Activated T-helper 1 cell treated with anti-CD3 and anti-CD28 coated beads, Interleukin-2, amount 50 U/mL, for 16 hours (primary cell): ENCODE measurements at places on chromosomes 4 and X.

DNA sequence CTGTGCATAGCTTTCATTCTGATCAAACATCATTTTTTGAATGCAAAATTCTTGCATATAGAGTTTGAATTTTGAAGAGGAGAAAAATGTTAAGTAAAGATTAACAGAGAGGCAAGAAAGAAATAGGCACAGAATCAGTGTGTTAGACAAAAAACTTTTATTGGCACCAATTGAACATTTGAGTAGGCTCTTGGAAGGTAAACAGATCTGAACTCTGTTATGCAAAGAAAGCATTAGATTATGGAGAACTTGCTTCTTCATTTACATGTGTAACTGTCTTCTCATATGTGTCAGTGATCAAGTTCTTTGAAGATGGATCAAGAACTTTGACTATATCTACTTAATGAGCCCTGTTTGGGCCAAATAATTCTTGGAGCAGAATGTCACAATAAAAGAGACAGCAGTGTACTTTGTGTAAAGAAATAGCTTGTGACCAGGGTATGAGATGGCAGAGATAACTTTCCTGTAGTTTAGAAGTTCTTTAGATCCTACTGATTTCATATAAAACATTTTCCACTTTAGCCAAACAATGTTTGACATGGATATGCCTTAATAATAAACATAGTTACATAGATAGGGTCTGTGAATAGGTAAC is 61.3 kb downstream of the LIMCH1 start:
- DNase-seq, result no peak

DNA sequence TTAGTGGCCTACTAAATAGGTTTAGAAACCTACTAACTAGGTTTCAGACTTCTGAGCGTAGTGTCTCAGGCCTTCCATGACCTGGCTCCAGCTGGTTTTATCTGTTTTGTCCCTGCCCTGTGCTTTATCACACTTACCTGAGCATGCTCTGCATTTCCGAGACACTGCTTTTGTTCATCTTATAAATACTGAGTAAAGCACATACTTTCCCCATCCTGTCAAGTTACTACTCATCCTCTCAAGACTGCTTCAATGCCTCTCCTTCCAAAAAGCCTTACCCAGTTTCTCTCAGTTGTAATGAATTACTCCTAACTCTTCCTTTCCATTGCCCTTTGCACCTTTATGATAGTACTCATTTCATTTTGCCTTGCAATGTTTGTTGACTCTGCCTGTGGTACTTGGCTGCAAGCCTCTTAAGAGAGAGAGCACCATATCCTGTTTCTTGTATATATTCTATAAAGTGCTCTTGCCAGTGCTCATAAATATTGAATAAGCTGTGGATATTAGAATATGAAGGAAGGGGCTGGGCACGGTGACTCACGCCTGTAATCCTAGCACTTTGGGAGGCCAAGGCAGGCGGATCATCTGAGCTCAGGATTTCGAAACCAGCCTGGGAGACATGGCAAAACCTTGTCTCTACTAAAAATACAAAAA is 34.4 kb downstream of the SLAIN2 start:
- DNase-seq, result no peak

DNA sequence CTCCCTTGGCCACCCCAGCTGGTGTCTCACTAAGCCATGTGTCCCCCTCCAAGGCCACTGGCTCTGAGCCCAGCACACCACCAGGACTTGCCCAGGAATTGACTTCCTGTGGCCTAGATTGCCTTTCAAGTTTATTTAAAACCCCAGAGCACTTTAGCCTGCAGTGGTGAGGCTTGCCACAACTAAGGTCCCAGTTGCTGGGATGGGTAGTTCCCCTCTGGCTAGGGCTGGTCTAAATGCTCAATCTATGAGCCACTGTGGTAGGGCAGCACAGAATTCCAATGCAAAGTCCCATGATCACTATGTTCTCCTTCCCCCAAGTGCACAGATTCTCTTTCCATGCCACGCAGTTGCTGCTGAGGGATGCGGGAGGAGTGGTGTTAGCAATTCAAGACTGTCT is 61.1 kb upstream of the HCCS start:
- no peak for DNase-seq

DNA sequence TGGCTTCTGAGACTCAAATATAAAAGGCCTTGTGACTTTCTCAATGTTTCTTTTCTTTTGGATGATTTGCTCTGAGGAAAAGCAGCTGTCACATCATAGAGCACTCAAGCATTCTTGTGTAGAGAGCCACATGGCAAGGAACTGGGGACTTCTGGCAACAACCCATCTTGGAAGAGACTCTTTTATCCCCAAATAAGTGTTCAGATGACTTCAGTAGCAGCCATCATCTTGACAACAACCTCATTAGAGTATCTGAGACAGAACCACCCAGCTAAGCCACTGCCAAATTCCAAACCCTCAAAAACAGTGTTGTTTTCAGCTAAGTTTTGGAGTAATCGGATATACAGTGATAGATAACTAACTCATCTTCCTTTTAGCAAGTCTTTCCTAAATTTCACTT is 1431.7 kb upstream of the IGFBP7 start:
- no peak for DNase-seq

GRCh38 chr4:146640465-146641061 is 1.9 kb downstream of the POU4F2 start:
- DNase-seq, result no peak

DNA sequence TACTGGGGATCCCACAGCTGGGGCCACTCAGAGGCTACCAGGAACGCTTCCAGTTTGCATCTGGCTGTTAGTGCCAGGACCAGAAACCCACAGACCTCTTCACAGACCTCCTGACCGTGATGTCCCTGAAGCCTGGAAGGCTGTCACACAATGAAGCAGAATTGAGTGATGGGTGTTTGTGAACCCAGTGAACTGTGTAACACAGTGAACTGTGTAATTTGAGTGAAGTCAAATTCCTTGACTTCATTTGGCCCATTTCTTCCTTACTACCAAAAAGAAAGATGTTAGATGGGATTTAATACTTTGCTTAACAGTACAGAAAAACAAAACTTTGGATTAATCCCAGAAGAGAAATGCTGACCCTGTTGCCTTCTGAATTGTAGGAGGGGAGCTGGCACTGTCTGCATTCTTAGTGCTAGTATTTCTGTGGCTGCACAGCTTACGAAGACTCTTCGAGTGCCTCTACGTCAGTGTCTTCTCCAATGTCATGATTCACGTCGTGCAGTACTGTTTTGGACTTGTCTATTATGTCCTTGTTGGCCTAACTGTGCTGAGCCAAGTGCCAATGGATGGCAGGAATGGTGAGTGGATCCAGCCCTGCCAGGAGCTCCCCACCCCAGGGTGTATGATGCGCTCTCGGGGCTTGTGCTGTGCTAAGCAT is 17.8 kb downstream of the SRD5A3 start:
- DNase-seq, result no peak

GRCh38 chr4:25922812-25923369 is 8.9 kb downstream of the SMIM20 start:
- no peak for DNase-seq

DNA sequence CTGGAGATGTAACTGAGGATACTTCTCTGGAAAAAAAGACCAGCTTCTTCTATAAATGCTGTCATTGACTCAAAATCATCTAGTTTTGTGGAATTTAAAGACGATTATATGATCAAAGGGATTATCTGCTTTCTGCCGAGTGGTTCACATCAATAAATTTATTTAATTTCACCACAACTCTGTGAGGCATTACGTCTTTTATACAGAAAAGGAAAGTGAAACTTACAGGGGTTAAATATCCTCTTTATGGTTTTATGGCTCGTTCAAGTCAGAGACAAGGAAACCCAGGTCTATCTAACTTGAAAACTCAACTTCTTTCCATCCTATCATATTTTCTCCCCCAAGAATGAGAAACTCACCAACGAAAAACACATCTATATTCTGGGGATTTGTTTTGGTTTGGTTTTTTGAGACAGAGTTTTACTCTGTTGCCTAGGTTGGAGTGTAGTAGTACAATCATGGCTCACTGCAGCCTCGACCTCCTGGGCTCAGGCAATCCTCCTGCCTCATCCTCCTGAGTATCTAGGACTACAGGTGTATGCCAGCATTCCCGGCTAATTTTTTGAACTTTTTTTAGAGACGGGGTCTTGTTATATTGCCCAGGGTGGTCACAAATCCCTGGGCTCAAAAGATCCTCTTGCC is 377.9 kb upstream of the EMCN start:
- DNase-seq, result no peak

DNA sequence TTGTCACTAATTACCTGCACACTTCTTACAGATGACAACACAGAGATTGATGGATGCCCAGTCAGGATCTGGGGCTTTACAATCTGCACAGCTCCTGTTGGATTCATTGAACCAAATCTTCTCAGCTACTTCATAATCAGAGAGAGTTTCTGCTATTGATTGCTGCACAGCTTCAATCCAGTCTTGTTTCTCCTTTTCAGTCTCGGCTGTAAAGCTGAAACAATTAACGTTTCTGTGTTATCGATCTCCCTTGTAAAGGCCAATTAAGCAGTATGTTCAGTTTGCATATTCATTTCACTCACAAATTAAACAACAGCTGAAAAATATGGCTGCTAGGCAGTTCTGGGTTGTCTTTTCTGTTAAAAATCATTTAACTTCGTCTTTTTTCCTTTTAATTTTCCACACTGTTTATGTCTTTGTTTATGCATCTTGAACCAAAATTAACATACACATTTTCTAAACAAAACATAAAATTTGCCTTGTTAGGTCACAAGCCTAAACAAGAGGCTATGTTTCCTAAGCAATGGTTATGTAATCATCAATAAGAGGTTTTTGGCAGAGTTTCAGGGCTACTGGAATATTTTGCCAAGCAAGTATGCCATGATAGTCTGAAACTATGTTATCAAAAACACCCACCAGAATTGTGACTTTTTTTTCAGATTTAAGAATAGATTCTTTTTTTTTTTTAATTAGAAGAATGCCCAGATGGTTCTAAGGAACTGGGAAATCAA is 79.2 kb downstream of the ARAP2 start:
- DNase-seq, result no peak

GRCh38 chrX:149831473-149831872 is 49.5 kb upstream of the MAGEA8 start:
- DNase-seq, result no peak

DNA sequence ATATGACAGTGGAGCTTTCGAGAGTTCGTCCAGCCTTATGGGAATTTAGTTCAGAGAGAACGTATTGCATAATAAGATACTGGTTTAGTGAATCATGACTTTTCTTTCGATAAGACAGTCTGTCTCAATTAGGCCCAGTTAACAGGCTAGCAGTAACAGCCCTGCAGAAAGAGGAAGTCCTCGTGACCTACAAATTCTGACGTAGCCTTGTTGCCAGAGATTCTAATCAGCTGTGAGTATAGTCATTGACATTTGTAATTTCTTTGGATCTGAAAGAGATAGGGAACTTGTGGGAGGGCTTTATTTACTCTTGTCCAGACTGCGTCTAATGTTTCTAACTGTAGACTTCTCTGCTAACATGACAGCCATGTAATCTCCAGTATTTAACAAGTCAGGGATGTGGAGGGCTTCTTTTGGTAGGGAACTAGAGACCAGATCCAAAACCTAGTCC is 15.8 kb downstream of the ART3 start:
- no peak for DNase-seq

DNA sequence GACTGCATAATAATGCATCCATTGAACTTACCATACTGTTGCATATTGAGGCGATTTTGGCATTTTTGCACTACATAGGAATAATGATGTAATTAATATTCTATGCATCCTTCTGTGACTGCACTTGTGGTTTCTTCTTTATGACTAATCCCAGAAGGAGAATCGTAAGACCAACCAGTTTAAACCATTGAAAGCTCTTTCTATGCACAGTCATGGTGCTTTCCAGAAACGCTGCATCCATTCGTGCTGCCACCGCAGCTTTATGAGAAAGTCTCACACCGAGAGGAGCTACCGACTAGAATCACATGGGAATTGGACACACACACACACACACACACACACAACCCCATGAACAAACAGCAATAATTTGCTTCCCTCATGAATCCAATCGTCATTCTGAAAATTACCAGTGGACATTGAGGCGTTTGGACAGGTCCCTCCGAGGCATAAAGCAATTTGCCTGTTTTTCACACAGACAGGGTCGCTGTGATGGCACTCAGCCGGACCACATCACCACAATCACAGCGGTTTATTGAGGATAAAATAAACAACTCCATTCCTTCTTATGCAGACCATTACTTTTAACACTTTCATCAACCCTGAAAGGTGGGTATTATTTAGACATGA is 64.2 kb downstream of the PACRGL start:
- no peak for DNase-seq

DNA sequence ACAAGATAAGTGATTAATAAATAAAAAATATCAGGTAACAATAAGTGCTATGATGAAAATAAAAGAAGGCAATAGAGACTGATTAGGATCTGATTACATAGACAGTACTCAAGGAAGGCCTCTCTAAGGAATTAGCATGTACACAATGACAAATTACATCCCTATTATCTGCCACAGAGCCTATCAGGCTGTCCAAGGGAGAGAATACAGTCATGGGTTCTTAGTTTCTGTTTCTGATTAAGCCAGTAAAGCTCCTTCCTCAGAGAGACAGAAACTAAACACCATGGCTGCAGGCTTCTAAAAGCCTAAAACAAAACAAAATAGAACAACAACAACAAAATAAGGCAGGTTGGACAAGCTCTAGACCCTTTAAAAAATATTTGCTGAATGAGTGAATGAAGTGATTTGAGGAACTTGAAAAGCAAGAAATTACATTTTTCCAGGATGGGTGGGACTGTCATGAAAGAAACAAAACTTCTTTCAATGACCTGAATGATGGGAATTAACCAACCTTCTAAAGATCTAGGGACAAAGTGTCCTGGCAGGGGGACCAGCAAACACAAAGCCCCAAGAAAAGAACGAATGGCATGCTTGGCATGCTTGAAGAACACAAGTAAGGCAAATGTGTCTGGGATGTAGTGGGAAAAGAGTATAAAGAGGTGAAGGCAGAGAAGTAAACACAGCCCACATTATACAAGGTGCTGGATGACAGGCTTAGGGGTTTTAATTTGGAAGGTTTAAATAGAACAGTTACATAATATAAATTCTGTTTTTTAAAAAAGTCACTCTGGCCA is 44.1 kb downstream of the NAA11 start:
- no peak for DNase-seq

DNA sequence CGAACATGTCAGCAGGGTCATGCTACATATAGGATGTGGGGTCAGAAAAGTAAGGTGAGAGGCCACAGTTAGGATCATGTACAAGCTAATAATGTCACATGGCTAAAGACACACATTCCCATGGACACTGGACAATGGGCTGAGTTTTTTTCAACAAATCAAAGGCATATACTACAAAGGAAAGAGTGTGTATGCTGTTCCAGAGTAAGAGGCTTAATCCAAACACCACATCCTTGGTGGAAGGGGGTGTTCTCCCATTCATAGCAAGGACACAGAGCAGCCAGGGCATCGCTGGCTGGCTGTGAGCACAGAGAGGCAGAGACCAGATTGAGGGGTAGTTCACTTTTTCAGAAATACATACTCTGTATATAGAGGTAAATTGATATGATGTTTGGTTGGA is 131.7 kb downstream of the MGST2 start:
- DNase-seq, result no peak

DNA sequence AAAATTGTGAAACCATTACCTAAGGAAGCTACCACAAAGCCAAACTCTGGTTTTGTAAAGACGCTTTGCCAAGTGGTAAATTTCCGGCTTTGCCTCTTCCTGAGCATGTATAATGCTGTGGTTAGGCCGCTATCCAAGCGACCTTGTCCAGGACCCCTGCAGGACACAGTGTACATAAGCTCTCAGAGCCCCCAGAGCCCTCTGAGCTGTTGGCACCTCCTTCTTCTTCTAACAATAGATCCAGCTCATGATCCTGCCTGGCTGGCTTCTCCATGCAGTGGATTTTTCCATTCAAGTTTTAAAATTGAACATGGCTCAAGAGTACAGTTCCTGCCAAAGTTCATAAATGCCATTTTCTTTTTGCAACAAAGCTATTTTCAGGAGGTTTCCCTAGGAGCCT is 326.7 kb downstream of the MAPK10 start:
- DNase-seq, result no peak
